NCI-H1048 (cell line): ENCODE measurements at places on chromosomes 4 and X.

DNA sequence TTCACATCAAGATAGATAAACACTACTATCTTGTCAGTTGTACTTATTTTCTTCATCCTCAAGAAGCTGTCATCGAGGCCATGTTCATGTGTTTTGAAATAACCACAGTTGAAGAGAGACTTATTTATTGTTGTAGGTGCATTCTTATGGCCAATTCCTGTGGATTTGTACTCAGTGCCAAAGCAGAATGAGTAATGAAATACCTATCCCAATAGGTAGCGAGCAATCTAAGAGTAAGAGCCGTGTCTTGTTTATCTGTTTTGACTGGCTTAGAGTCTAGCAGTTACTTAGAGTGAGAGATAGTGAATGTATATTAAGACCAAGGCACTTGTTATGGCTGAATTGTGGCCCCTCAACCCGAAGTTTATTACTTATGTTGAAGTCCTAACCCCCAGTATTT, 631.0 kb upstream of the SPANXN1 start:
- DNase-seq = no peak

DNA sequence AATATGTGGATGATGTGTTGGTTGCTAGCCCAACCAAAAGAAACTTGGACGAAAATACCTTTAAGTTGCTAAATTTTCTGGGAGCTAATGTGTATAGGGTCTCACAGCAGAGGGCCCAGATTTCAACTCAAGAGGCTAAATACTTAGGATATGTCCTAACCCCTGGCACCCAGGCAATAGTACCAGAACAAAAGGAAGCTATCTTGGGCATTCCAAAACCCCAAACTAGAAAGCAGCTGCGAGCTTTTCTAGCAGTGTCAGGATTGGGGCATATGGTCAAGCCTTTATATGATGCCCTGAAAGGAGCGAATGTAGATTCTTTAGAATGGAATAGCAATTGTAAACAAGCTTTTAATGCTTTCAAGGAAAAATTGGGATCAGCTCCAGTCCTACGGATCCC, 10.6 kb downstream of the CXCL2 start:
- no peak for DNase-seq

GRCh38 chr4:114613560-114613959, 15.0 kb downstream of the UGT8 start:
- no peak for DNase-seq

DNA sequence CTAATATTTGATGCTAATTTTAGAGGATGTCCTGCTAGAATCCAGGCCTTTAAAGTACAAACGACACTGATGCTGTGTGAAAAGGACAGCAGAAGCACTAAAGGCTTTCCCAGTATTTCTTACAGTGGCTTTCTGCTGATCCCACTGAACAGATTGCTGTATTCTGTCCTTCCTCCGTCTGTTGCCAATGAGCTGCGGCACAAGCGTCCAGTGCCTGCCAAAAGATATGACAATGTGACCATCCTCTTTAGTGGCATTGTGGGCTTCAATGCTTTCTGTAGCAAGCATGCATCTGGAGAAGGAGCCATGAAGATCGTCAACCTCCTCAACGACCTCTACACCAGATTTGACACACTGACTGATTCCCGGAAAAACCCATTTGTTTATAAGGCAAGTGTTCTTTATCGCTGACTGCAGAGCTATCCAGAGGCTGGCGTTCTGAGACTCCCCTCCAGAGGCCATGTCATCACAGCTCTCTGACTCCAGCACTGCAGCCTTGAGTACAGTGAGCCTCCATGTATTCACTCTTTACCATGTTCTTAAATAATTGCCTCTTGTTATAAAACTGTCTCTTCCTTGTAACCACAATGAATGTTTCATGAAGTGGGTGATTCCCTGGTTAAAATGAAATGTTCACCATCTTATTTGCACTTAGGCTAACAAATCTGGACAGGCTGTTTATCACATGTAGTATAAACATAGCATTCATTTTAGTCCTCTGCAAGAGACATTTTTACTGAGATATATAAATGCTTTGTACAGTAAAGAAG, 43.6 kb downstream of the GUCY1B1 start:
- no peak for DNase-seq

GRCh38 chr4:6855692-6856297, 53.8 kb upstream of the TBC1D14 start:
- DNase-seq = no peak

GRCh38 chr4:142846729-142847596, 862 bp upstream of the INPP4B start:
- DNase-seq = no peak

- DNase-seq = no peak
These were observed 1.5 kb upstream of the ADAD1 start for GRCh38 chr4:122377352-122377751.

DNA sequence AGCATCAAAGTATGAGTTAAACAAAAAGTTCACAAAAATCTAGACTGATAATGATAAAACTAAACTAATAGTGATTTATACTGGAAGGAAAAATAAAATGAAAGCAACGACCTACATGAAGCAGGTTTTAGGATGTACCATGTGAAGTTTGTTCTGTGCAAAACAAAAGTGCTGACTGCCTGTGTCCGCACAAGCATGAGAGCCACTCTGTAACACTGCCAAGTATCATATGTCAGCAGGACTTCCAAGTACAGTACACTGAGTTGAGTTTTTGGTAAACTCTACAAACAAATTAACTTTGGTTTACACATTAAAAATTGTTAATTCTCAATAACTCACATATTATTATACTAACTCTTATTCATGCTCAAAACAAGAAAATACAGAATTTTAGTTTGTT, 459.0 kb downstream of the PDGFC start:
- DNase-seq = no peak

GRCh38 chr4:128285085-128285997, 2.3 kb downstream of the PGRMC2 start:
- no peak for DNase-seq

DNA sequence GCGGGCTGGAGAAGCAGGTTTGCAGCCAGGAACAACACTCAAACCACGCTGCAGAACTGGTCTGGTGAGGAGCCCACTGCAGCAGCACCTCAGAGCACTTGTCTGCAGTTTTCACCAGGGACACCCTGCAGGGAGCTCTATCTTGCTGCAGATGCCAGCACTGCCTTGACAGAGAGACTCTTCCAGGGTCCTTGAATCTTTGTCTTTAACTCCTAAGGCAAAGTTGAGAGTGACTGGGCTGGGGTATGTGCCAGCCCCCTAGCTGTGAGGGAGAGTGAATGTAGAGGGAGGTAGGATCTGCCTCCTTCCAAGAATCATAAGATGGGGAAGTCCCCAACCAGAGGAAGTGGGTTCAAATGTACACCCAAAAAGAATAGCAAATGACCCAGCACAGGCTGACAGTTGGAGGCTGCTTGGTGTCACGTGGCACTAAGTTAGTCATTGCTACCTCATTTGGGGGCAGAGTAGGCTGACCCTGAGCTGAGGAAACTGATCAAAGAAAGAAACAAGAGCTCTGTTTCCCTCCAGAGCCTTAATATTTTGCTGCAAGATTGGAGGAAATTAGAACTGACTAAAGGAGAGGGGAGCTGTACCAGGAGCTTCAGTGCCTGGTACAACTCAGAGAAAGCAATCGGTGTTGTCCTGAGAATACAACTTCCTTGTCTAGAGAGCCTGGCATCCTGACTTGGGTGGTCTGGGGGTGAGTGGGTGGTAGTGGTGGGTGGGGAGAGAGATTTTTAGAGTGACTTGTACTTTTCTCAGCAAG, 28.2 kb upstream of the HUWE1 start:
- no peak for DNase-seq

- DNase-seq = no peak
These were observed 107.8 kb upstream of the TMEM47 start for GRCh38 chrX:34764852-34765361.

DNA sequence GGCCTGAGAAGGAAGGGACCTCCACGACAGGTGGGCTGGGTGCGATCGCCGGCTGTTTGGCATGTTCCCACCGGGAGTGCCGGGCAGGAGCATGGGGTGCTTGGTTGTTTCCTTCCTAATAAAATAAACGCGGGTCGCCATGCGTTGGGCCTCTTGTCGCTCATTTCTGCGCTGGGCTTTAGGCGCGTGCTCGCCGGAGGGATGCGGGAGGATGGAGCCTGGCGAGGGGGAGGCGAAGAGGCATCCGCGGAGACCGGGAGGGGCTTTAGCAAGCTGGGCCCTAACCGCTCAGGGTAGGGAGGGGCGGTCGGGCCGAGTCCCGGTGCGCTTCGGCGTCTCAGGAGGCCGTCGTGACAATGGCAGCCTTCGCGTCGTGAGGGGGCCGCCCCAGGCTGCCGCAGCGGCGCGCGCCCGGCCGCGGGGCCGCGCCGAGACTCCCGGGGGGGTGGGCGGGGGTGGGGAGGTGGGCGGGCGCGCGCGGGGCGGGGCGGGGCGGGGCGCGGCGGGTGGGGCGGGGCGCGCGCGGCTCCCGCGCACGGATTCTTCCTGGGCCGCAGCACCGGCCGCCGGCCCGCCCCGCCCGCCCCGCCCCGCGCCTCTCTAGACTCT, 476 bp upstream of the GDI1 start:
- DNase-seq = no peak

DNA sequence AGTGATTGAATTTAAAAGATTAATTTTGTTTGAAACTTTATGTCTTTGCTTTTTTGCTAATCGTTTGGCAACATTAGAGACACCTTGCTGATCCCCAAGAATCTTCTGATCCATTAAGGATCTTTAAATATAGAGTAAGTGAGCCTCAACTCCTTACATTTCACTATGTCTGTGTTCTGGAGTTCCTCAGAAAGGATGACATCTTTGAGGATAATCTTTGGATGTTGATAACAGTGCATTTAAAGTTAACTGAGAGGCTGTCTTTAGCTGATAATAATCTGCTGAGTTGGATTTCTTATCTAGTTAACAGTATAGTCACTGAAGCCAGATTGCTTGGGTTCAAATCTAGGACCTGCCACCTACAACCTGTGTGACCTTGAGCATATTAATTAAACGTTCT, 221.6 kb upstream of the EMCN start:
- DNase-seq = no peak

DNA sequence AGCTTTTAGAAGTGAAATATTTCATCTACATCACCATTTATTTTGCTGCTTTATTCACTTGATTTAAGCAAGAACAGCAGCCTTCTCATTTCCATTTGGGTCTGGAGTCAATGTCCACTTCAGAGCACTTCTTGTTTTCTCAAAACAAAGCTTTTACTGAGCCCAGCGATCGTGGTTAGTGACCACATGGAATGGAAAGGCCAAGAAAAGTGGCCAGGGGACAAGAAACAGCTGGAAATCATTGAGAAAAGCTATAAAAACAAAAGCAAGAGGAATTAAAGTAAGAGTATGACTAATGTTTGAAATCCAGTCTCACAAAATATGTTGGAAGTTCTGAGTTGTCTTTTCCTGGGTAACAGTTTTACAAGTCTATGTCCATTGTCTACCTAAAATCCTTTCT, 328.4 kb upstream of the INTU start:
- no peak for DNase-seq

GRCh38 chr4:952881-953573, 20.3 kb downstream of the DGKQ start:
- no peak for DNase-seq

GRCh38 chr4:8694226-8694625, 101.7 kb downstream of the CPZ start:
- DNase-seq = no peak

GRCh38 chrX:39605183-39605582, 492.6 kb downstream of the BCOR start:
- DNase-seq = no peak

- DNase-seq = no peak
These were observed 75.1 kb downstream of the SPATA18 start for GRCh38 chr4:52126226-52126625.

DNA sequence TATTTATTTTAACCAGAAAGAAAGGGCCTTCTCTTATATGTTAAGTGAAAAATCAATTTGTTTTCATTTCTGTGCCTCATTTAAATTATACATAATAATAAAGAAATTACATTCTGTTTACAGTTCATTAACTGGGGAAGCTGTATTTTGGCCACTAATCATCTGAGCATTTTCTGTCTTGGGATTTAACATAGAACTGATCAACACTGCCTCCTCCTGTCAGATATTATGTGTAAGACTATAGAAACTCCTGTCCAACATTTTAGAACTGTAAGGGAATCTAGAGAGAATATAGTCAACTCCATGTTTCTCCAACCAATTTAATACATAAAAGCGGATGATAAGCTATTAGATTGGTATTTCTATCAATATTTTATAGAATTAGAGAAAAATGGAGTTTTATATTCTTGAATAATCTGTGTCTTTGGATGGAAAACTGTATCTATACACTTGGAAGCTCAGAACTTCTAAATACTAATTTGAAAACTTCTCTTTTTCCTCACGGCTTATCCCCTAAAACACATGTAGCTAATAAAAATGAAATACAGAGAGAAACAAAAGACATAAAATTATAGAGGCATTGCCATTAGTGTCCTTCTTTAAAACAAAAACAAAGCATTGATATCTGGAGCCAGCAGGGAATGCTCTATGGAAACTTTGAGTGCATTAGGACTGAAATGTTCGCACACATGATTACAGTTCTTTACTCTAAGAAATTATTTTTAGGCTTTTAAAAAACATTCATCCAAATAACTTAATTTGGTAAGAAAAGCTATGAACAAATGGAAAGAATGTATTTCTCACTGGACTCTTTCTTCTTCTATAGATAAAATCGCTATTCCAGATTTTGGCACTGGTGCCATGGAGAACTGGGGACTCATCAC, 33.1 kb downstream of the ENPEP start:
- no peak for DNase-seq

DNA sequence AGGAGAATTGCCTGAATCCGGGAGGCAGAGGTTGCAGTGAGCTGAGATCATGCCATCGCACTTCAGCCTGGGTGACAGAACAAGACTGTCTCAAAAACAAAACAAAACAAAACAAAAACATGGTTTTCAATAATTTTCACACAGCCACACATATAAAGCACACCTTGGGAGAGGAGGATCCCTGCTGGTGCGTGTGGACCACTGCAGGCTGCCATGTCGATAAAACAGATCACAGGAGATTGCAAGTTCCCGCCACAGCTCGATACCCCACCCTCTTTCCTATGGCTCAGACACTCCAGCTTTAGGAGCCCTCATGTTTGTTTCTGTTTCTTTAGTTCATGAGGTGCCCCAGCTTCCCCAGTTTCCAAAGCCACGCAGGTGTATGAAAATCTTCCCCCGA, 31.3 kb upstream of the CLDN24 start:
- no peak for DNase-seq

- DNase-seq = no peak
These were observed 279.5 kb downstream of the ANKRD50 start for GRCh38 chr4:124433044-124433443.

- no peak for DNase-seq
These were observed 81.3 kb upstream of the TRPC5 start for GRCh38 chrX:112163906-112164305.

DNA sequence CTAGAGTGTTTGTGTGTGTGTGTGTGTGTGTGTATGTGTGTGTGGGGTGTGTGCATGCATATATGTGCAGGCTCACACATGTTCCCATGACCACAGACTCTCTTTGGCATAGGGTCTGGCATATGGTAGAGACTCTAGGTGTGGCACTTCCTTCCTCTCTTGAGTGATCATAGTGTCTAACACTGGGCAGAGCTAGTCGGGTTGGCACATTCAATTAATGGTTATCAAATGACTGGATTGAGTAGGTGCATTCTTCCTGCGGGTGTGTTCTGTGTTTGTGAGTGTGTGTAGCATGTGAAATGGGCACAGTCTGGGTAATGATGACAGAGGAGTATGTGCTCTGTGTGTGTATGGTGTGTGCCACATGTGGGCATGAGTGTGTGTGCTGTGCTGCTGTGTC, 106.5 kb downstream of the EFNB1 start:
- DNase-seq = no peak
